Neural crest cell (in vitro differentiated cells): ENCODE measurements at places on chromosomes 12 and 14. TPM values are rescaled to one million over a fixed set of nuclear protein-coding genes. Genes with fewer than 3 reads are reported as not detected.
A peak's percentile ranks its signal among the peaks of the same experiment; 100 is the strongest.

DNA sequence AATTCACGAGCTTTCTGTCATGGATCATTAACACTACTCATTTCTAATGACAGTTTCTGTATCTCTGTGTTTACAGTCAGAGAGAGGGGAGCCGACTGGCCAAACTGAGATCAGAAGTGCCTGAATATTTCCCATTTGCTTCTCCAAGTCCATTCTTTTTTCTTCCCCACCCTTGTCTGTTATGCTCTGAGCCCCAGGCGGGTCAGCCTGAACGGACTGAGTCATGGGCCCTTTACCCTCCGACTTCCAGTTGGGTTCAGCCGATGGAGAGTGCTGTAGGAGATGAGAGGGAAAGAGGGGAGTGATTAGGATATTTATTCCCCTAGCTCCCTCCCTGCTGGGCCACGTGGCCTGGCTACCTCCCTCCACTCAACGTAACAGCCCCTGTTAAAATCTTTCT lies 104.7 kb downstream of the PAH start:
- DNase-seq = no peak

Gene NELL2
- total RNA-seq = 89.1 and 101 TPM in 2 replicates

Gene RBM23
- total RNA-seq = 103 and 110 TPM in 2 replicates

DNA sequence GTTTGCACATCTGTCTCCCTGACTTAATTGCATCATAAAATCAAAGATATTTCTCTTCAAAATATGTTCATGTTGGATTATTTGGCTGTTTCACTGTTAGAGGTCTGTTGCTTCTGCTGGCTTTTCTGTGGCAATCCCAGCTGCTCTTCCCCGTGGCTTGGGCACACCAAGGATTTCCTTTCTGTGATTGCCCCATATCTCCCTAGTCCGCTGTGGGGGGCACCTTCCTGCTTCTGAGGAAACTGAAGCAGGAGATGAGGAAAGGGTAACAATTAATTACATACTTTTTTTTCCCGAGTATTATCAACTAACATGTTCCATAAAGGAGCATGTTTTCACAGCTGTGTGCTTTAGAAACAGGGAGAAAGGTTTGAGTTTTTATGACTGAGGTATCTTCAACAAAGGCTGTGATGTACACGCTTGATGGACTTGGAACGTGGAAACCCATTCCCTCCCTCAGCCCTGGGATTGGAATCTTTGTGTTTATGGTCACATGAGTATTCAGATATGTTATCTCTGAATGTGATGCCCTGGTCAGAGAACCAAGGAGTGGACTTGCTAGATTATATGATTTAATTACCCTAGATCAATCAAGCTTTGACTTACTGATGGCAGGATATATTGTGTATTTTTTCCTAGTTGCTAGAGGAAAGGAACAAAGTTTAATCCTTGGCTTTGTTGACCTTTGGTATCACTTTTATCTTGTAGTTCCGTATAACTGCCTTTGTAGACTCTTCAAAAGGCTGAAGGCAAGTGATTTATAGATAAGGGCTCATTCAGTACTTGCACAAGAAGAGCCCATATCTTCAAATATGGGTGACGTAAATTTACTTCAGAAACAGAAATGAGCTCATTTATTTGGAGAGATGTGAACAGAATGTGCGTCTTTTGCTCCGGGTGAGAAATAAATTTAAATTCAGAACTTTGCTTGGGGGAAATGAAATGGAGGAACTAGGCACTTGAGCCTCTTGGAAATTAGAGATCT lies 46.7 kb downstream of the BORCS5 start:
- no peak for DNase-seq

Gene DBX2
- total RNA-seq = not detected in 2 replicates

DNA sequence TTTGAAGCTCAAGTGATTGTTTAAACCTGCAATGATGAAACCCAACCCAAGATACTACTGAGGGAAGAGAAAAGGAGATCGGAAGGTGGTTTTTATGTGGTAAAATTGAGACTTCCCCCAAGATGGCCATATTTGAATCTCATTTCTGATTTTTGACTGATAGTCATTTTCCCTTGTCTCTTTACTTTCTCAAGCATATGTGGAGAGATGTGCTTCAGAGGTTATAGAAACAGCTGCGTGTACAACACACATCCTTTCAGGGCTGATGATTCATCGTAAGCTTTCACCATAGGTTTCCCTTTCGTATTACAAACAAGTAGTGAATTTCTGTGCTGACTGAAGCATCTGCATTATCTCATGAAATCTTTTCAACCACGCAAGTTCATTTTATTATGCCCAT lies 276.2 kb downstream of the EMP1 start:
- no peak for DNase-seq

DNA sequence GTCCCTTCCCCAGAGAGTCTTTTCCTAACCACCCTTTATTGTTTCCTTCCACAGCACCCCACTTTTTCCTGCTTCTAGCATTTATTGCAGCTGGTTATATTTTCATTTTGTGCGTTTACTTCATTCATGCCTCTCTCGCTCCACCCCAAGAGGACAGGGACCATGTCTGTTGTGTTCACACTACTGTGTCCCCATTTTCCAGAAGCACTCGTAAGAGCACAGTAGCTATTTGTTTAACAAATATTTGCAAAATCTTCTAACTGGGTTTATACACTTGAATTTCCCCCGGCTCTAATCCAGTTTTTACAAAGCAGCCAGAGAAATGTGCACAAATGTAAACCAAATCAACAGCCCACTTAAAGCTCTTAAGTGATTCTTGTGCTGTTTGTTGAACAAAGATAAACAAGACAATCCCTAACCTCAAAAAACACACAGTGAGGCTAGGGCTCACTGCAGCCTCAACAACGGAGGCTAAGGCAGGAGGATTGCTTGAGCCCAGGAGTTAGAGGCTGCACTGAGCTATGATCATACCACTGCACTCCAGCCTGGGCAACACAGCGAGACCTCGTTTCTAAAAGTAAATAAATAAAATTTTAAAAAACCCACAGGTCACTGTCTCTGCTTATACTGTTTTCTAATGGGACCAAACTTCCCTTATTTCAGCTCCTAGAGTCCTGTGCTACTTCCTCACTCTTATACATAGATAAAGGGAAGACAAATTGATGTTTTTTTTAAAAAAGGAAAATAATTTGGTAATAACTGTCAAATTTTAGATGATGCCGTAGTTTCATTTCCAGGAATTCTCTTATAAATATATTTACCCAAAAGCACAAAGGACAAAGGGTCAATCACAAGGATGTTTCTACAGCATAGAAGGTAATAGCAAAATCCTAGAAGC lies 6.6 kb upstream of the ABCD4 start:
- DNase-seq = no peak

DNA sequence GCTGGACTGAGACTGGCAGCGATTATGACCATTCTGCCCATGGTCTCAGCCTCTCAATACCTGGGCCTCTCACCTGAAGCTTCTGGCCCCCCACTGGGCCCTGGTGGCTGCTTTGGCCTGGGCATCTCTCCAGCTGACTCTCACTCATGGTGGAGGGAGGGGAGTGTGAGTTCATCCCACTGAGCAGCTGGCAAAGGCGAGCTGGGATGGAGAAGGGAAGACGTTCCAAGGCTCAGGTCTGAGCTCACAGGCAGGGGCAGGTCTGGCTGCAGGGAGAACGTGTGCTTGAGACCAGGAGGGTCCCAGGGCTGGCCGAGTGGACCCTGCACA lies 103.5 kb downstream of the TMEM121 start:
- DNase-seq = no peak

DNA sequence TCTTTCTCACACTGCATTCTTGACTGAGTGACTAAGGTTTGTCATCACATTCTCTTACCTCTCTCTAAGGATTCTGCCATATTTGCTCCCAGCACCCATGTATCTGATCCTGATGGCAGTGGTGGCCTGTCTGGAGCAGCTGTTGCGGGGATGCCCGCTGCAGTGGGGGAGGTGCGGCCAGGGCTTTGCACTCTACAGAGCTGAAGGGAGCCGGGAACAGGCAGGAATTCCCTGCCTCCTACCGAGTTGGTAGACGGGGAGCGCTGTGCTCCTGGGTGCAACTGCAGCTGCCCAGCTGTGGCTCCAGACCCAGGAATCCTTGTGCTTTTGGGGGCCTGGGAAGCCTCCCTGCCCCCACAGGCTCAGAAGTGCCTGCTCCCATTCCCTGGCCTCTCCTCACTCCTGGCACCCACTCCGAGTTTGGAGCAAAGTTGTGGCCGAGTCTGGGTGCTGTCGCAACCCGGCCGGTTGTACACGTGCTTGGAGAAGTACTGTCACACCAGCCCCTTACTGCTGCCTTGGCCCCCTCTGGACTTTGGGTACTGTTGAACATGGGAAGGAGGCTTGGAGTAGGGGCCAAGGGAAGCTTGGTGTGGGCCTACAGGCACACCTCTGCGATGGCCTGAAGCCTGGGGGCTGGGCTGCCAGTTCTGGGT lies 106.9 kb upstream of the OR4E1 start:
- DNase-seq = no peak

DNA sequence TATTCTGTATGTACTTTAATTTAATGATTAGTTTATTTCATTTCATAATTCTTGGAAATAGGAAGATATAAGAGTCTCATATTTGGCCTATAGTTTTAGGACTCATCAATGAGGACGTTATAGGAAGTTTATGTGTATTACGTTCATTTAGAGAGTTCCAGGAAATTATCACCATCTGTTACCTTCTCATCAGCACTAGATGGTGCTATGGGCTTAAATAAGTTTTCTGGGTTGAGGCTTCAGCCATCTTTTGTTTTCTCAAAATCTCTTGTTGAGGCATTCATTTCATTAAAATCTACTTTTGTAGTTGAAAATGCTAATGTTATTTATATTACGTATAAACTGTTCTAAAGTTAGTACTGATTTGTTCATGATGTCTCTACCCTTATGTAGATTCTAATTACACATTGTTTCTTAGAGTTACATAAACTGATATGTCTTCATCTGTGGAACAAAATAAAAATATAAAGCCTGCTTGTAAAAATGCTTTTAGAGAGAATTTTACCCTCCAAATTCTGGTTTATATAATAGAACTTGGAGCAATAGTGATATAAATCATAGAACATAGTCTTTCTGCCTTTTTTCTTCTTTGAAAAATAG lies 89.2 kb downstream of the CFAP54 start:
- DNase-seq = no peak

DNA sequence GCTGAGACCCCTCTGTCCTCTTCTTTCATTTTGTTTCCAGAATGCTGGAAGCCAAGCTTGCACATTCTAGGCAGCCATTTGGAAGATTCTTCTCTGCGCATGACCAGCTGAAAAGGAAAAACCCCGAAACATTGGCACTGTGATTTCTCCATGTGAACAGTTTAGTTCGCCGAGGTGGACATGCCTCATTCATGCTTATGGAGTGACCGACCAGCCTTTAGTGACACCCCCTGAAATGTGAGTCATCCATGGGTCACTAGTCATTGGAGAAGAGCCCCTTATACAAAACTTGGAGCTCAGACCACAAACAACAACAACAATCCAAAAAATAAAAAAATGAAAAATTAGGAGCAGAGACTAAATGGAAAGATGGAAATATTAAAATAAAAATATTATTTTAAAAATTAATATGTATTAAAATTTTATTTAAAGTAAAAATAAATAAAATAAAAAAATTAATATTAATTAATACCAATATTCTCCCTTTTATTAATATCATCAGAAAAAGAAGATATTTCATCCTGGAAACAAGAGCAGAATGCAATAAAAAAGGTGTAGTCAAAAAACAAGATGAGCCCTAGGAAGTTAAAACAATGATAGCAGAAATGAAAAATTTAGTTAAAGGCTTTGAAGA lies 9.5 kb upstream of the KRT7 start:
- no peak for DNase-seq

Gene TMEM121
- 12.3 and 13.9 TPM in 2 replicates for total RNA-seq

- no peak for DNase-seq
Measured at GRCh38 chr12:47449797-47450196, 256.0 kb downstream of the RPAP3 start.

Gene PLCZ1
- not detected in 2 replicates for total RNA-seq

Gene MSI1
- total RNA-seq = 224 and 229 TPM in 2 replicates

- no peak for DNase-seq
Measured at GRCh38 chr12:44063671-44064070, 227.8 kb downstream of the TMEM117 start.

GRCh38 chr12:1865284-1865866 lies 45.0 kb downstream of the LRTM2 start:
- no peak for DNase-seq

DNA sequence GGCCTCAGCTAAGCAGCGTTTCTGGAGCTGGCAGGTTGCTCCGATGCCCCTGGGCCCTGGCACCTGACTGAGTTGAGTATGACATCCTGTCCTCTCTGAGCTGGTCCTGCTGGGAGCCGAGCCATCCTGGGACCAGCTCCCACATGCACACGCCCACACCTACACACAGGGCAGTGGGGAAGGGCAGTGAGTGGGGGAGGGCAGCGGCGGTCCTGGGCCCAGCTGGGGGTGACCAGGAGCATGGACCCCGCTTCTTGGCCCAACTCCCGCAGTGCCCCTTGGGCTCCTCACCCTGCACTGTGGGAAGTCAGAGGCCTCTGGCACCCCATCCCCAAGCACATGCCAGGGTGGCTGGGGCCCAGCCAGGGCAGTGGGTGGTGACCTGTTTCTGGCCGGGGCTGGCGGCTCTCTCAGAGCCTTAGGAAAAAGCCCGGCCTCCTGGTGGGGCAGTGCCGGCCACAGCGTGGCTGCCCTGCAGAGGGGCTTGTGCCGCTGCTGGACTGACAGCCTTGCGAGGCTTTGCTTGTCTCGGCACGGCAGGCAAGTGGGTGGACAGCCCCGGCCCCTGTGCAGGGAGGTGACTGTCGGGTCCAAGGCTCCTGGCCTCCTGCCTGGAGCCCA lies 5.9 kb upstream of the CRIP2 start:
- DNase-seq = no peak

- DNase-seq = no peak
Measured at GRCh38 chr14:105213361-105213760, 32.2 kb upstream of the NUDT14 start.

- peak; percentile 95 for DNase-seq
Measured at GRCh38 chr14:24146453-24146977, at the start of gene PSME2. TSS of gene PSME2 (minus strand) at chr14:24146610. CDS start at chr14:24146581, 29 bp downstream.

DNA sequence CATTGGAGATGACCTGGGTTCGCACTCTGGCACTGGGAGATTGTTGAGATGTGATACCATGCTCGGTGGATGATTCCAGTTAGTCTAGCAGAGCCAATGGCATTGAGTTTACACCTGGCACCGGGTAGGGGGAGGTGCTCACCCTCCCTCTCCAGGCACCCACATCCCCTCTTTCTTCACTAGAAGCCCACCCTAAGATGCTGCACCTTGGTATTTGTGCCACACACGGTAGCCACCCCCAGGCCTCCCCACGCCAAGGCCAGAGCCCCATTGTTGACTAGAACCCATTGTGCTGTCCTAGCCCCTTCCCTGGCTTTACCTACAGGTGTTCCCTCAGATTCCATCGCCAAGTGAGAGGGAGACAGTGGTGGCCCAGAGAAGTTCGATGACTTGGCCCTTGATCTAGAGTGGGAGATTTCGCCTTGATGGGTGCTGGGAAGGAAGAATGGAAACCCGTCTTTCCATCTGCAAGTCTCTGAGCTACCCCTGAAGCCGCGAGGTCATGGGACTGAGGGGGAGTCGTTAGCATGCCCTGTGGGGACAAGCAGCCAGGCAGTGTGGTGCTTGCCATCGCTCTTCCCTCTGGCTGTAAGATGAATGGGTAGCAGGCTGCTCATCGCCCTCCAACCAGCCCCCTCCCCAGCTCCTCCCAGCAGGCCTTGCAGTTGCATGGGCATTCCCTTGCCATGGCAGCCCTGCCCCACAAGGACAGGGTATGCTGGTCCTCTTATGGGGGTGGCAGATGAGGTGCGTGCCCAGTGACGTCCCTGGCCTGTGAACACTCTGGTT lies 8.7 kb downstream of the CCND2 start:
- no peak for DNase-seq

Gene TGM1
- total RNA-seq = 4.5 and 6.4 TPM in 2 replicates

Gene KDM5A
- 58.8 and 63.1 TPM in 2 replicates for total RNA-seq

- no peak for DNase-seq
Measured at GRCh38 chr14:94680862-94681288, 68.7 kb downstream of the SERPINA3 start.
